ENCODE measurements at places on chromosomes 12 and 14.

DNA sequence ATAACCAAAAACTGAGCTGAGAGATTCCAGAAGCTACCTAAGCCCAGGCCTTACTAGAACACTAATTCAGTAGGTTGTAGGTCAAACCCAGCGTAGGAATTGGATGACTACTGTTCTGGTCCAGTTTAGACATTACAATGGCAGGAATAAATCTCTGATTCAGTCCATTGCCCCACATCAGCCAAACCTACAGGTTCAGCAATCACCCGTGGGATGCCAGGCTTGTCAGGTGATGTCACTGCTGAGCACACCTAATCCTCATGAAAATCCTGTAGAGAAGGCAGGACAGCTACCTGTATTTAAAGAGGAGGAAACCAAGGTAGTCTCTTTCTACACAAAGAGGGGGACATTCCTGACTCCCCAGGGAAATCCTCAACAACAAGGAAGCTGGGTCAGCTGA, 63.7 kb downstream of the RFX4 start:
- DNase-seq: no peak

DNA sequence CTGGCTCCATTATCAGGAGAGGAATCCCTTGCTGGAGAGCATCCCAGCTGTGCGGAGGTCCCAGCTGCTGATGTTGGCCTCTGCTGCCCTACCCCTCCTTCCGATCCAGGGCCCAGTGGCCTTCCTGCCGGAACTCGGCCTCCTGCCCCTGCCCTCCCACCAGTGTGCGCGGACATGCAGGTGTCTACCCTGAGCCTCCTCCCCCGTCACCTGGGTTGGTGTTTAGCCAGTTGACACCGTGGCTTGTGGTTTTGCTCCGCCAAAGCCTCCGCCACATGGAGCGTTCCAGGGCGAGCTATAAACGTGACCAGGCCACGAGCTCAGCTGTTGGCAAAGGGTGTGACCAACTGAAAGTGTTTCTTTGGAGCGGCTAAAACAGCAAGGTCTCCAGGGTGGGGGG, 1104.3 kb downstream of the BCL11B start:
- peak; percentile 53 for DNase-seq

- no peak for DNase-seq
Observed at GRCh38 chr12:83468988-83469908, 782.5 kb downstream of the TMTC2 start.

- DNase-seq: no peak
Observed at GRCh38 chr12:9041321-9041720, 52.0 kb downstream of the KLRG1 start.

GRCh38 chr12:75712223-75712622, 200.8 kb upstream of the KRR1 start:
- no peak for DNase-seq

DNA sequence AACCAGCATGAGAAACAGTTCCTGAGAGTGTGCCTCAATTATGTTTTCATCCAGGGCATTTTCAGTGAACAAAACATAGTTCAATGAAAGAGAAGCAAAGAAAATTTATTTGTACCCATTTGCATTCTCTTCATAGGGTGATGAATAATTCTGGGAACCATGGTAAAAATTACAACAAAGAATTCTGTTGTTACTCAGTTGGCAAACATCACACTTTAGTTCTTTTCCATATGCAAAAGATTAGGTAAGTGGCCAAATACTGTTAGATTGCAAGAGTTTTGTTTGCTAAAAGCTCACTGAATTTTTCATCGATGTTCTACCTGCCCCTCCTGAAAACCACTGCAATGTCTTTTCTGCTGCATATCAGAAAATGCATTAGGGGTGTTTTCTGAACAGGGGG, 132.4 kb upstream of the RGS6 start:
- DNase-seq: no peak

- DNase-seq: no peak
Observed at GRCh38 chr14:59215322-59215721, 26.9 kb downstream of the DAAM1 start.

DNA sequence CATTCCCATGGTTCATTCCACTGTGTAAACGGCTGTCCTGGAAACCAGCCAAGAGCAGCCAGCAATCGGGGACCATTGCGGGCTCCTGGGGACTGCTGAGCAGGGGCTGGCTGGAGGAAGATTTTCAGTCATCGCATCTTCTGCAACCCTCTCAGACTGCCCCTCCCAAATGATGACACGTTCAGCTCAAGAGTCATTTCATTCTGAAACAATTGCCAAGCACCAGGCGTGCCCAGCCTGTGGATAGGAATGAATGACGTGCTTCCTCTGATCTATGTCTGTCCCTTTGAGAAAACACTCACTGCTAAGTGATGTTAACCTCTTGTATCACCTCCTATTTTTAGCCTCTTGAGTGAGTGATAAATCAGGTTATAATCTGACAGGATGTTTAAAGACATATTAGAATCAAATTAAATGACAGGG, 62.0 kb downstream of the NDUFA12 start:
- peak; percentile 39 for DNase-seq

DNA sequence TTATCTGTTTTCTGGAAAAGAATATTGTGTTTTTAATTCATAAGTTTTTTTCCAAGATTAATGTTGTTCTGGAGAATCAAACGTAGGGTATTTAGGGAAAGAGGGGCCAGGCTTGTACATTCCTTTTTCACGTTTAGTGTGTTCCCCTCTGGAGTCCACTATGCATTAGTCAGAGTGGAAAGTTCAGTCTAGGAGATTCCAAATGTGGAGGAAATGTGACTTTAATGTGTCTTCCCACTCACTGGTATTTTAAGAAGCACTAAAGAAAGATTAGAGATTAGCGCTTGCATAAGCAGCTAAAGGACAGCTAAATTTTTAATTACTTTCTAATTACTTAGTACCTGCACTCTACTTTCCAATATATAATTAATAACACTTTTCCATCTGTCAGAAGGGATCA, 4.4 kb upstream of the PDE6H start:
- DNase-seq: no peak

DNA sequence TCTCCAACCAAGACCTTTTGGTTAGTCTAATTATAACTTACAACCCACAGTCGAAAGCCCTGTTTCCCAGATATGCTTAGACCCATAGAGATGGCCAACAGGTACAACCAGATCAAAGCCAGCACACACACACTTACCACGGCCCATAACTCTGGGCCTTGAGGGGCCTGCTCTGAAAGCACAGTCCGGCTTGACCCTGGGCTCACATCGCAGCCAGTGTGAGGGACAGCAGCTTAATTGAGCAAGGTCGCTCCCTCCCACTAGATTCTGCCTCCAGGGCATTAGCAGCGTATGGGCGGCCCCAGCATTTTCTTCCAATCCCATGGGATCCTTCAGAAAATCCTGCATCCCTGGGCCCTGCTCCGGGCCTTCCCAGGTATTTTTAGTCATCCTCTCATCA, 157.4 kb upstream of the FKBP4 start:
- DNase-seq: no peak

GRCh38 chr14:86543521-86543920, 1013.6 kb downstream of the FLRT2 start:
- no peak for DNase-seq

- DNase-seq: no peak
Observed at GRCh38 chr14:23121361-23121771, 2.3 kb upstream of the CEBPE start.

DNA sequence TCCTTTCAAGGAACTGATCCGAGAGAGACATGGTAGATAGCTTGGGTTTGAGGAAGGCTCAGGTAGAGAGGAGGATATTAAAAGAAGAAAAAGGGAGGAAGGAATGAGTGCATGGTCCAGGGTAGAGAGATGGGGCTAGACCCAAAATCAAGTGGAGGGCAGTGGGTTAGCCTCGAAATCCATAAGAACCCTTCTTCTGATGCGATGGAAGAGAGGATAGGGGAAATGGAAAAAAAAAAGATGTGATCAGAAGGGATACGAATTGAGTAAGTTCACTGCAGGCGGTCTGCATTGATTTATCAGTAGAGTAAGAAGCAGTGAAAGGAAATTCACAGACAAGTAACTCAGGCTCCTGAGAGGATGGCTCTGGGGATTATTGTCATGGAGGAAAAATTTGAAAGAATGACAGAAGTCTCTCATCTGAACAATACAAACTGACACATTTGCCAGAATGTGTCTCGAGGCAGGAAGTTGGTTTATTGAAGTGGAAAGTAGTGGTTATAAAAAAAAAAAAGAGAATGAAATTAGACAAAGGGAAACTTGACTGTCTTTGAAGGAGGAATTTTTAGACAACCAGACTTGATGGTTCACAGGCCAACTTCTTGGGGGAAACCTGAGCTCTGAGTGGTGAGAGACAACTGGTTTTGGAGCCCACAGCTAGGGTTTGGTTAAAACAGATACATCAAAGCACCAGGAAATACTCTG, 10.2 kb downstream of the PPFIBP1 start:
- no peak for DNase-seq

- no peak for DNase-seq
Observed at GRCh38 chr12:20063116-20063515, 305.2 kb upstream of the PDE3A start.

DNA sequence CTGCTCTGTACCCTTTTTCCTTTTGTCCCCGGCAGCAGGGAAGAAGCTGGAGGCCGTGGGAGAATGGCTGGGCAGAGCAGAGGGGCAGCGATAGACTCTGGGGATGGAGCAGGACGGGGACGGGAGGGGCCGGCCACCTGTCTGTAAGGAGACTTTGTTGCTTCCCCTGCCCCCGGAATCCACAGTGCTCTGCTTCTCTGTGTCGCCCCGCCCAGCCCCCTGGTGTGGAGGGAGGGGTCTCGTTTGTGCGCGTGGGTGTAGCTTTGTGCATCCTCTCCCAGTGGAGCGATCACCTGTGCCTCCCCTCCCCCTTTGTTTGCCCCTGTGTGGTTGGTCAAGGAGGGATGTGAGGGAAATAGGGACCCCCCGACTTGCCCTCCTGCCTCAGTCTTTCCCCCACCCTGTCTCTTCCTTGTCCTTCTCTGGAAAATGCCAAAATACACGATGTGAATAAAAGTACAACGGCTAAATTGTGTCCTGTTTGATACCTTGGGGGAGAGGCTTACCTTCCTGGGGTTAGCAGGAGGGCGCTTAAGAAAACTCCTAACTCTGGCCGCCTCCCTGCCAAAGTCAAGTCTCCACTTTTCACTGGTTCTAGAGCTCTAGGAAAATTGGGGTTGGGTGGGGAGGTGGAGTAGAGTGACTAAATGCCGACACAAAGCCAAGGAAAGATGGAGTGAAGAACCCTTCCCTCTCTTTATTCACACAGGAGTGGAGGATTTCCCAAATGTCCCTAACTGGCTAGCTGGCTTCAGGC, 990 bp upstream of the TPI1 start:
- DNase-seq: no peak

DNA sequence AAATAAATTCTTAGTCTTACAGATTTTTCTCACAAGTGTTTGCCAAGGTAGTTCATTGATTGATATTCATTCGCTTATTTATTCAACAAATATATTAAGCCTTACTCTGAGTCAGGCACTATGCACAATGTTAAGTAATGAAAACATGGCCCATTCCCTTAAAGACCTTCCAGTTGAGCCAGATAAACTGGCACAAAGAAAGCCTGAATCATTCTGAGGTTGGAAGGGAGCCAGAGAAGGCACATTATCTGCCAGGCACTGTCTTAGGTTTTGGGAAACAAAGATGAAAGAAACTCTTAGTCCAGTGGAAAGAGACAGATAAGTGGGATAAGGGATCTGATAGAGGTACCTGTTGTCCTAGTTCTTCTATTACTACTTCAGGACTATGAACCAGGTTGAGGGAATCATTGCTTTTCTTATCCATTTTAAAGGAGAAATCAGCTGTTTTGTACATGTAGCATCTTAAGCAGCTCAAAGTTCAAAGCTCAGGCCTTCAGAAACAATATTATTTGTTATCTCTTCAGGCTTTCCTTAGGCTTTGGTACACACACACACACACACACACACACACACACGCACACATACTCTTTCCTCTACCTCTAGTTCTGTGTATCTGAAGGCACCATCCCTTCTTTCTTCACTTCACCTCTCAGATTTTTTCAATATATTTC, 27.0 kb downstream of the PDE6H start:
- no peak for DNase-seq

GRCh38 chr12:99057670-99058069, 412.6 kb downstream of the APAF1 start:
- no peak for DNase-seq

DNA sequence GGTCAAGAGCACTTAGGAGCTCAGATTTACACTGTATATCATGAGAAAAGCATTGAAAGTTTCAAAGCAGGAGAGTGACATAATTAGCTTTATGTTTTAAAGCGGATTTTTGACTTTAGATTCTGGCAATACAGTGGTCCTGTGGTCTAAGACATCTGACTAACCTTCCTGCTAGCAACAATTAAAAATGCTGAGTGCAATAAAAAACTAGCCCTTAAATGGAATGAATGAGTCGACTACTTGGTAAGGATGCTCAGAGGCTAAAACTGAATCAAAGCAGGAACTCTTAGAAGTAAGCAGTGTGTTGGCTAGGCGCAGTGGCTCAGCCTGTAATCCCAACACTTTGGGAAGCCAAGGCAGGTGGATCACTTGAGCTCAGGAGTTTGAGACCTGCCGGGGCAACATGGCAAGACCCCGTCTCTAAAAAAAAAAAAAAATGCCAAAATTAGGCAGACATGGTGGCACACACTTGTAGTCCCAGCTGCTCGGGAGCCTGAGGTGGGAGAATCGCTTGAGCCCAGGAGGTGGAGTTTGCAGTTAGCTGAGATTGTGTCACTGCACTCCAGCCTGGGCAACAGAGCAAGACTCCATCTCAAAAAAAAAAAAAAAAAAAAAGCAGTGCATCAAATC, 18.9 kb downstream of the BICD1 start:
- DNase-seq: no peak

DNA sequence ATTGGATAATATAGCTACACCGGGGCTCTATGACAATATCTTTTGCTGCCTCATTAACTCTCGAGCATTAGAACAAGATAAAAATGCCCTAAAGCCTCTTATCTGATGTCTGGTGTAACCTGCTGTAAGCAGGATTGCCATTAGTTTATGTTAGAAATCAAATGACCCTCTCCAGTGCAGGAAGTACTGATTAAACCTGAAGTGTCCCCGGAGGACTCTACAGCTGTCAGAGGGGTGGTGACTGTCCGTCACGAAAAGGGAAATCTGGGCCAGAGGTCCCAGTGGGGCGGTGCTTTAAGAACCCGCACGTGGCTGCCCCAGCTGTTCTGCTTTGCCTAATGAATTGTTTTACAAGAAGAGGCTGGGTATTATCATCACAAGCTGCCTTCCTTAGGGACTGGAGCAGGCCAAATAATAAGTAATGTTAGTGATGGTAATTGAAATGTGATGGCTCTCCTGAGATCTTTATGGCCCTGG, 55.7 kb downstream of the LIN52 start:
- DNase-seq: no peak

- no peak for DNase-seq
Observed at GRCh38 chr12:55001198-55001868, 16.8 kb upstream of the TESPA1 start.

- no peak for DNase-seq
Observed at GRCh38 chr14:99173506-99173905, 98.5 kb downstream of the BCL11B start.

GRCh38 chr14:36570065-36570464, 12.3 kb downstream of the NKX2-8 start:
- no peak for DNase-seq

DNA sequence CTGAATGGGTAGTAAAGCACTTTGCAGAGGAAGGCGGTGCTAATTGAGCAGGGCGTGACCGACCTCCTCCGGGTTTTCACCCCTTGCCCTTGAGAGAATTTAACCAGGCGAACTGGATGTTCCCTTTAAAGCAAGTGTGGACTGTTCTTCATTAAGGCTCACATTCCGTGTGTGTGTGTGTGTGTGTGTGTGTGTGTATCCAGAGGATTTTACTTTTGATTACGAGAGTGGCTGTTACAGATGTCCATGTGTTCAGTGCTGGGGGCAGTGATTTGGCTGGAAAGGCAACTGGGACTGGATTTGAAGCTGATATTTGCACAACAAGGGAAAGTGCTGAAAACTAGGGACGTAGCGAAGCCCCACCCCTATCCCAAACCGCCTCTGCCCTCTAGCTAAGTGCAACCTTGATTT, 2.2 kb downstream of the TMEM132C start:
- DNase-seq: no peak
